ENCODE measurements at places on chromosomes 6 and 20.

DNA sequence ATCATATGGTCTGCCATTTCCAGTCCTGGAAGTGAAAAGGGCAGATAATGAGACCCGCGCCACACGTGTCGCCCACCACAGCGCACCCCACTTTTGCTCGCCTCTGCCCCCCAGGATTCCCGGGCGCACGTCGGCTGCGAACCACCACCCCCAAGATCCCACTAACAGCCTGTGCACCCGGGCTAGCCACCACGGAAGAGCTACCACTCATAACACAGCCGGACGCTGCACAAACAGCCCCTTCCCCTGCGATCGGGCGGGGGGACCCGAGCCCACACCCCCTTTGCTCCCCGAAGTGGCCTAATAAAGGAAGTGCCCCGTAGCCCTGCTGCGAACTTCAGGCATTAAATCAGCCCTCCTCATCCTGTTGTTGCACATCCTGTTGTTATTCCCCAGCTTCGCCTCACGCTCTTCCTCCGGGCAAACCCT is 506 bp downstream of the CITED2 start:
- DNase-seq, result no peak

DNA sequence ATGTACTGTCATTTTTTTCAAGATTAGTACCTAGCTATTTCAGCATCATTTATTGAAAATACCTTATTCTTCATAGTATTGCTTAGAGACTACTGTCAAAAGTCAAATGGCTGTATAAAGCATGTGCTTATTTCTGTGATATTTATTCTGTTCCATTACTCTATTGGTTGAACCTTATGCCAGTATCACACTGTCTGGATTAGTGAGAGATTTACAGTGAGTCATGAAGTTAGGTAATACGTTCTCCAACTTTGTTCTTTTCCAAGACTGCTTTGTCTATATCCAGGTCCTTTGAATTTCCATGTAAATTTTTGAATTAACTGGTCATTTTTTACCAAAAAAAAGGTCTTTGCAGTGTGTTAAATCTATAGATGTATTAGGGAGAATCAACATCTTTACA is 18.6 kb upstream of the RNF217 start:
- no peak for DNase-seq

DNA sequence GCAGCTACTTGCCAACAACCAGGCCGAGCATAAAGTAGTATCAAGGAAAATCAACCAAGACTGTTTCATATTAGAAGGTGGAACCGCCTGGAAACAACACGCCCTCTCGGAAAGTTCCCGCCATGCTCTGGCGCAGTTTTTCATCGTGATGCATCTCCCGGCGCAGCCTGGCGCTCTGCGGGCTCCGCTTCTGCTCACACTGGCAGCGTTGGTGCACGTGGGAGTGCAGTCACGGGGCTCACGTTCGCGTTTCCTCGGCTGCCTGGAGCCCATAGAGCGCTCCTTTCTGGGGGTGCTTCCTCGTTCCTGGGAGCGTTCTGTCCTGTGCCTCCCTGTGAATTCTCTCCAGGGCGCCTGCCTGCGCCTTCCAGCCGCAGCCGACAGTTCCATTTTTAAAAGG is 227.3 kb downstream of the TBXT start:
- no peak for DNase-seq

DNA sequence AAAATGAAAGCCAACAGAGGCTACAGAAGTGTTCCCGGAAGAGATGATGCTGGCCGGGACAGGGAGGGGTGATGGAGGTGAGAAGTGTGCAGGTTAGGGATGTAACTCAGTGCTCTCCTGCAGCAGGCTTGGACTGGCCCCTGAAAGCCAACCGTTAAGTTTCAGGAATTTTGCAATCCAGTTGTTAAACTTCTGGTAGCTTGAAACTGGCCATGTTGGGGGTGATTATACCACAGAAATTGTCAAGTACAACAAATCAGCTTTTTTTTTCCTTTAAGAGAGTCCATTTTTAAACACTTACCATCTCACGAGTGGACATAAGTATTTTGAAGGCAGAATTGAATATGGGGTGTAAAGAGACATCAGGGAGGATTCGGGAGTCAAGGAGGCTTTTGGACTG is 8.8 kb upstream of the SIRPB1 start:
- no peak for DNase-seq

GRCh38 chr20:9331707-9332435 is 182.5 kb upstream of the LAMP5 start:
- DNase-seq, result no peak

DNA sequence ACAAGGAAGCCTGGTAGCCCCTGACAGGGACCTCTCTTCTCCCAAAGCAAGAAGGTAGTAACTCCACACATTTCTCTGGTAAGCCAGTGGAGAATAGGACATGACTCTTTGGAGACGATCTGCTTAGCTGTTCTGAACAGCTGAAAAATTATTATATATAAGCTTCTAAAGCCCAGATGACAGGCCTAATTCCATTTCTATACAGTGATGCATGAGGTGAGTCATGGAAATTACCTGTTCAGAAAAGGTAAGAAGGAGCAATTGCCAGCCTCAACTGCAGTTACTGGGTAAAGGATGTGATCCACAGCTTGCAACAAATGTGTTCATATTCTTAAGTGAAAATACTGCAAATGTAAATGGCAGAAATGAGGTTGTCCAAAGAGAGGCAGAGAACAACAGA is 54.0 kb downstream of the PREP start:
- DNase-seq, result no peak

DNA sequence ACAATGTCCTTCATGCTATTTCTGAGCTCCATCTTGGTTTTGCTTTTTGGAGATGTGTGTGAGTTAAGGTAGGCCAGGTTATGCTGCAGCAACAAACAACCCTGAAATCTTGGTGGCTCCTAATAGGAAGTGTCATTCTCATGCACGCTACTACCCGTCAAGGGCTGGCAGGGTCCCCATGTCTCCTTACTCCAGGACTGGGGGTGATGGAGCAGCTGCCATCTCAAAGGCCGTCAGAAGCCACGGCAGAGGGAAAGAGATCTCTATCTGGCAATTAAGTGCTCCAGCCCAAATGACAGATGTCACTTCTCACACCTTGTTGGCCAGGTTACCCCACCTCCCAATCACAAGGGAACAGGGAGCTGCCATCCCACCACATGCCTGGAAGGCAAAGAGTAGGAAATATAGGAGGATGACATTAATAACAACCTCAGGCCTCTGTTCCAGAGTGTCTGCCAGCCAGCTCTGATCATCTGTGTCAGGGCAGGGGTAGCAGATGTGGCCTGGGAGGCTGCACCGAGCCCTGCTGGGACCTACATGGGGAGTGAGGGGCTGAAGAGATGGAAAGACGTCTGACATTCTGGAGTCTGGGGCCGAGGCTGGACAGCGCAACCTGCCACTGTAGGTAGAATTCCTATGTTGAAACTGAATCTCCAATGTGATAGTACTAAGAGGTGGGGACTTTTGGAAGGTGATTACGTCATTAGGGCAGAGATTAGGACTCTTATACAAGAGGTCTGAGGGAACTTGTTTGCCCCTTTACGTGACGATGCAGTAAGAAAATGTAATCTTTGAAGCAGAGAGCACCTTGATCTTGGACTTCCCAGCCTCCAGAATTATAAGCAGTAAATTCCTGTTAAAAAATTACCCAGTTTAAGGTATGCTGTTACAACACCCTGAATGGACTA is 4.8 kb upstream of the SDCBP2 start:
- no peak for DNase-seq

GRCh38 chr20:55052459-55052858 is 577.1 kb downstream of the DOK5 start:
- DNase-seq, result no peak

DNA sequence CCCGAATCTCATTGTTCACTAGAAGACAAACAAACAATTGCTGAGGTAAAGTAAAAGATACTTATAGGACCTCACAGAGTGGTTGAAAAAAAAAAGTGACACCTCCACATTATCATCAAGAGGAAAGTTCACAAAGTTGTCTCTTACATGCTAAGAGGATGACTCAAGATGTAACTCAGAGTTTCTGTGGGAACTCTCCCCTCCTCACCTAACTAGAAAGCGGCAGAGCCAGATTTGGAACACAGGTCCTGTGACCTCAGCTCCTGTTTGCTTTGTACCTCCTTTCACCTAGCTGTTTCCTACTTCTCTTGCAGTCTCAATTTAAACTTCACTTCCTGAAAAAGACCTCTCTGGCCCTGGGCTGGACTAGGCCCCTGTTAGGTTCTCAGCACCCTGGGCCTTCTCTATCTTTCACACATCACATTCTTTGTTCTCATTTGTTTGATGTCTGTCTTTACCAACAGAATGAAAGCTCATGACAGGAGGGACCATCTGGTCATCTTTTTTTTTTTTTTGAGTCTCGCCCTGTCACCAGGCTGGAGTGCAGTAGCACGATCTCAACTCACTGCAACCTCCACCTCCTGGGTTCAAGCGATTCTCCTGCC is 60.8 kb downstream of the CD24 start:
- DNase-seq, result no peak

- DNase-seq, result no peak
These were observed 5.9 kb downstream of the HCRTR2 start for GRCh38 chr6:55180258-55180657.

- DNase-seq, result no peak
These were observed 404.4 kb downstream of the UTRN start for GRCh38 chr6:144689503-144690040.

GRCh38 chr20:2794866-2795447 is 5.5 kb downstream of the CPXM1 start:
- DNase-seq, result no peak

- DNase-seq, result no peak
These were observed 61.9 kb upstream of the NRSN1 start for GRCh38 chr6:24064106-24064505.

- DNase-seq, result no peak
These were observed 70.1 kb downstream of the SLX4IP start for GRCh38 chr20:10504994-10505730.

DNA sequence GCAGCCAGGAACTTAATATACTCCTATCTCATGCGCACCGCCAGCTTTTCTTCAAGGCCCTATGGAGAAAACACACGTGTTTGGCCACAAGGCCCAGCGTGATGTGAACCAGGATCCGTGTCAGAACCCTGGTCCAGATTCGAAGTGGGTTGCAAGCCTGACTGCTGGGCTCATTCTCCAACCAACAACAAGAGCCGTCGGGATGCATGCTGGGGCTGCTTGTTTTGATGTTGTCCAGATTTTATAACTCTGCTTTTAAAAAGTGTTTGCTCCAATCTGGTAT is 463 bp upstream of the SLC22A2 start:
- DNase-seq, result no peak

DNA sequence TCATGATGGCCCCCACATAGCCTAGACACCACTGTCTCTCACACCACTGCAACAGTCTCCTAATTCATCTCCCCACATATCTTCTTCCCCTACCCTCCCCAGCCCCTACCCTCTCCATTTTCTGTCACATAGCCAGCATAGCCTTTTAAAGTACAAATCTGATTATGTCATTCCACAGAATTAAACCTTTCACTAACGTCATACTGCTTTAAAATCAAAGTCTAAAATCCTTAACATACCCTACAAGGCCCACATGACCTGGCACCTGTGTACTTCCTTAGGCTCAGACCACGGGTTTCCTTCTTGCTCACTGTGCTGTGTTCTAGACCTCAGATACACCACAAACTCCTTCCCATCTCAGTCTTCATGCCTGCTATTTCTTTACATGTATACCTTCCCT is 5.9 kb downstream of the OSTM1 start:
- DNase-seq, result peak; percentile 66

DNA sequence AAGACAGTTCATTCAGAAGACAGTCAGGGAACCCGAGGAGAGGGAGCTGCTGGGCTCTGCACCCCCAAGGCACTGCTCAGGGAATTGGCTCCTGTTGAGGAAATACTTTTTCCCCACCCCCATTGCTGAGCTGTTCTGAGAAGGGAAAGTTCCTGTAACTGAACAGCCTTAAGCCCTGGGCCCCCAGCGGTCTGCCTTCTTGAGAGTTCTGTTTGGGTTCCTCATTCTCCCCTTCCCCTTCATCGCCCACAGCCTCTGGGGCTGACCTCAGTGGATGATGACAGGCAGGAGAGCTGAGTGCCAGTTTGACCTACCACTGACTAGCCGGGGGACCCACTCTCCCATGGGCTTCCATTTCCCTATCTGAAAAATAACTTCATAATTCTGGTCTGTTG is 10.7 kb downstream of the HCK start:
- no peak for DNase-seq

DNA sequence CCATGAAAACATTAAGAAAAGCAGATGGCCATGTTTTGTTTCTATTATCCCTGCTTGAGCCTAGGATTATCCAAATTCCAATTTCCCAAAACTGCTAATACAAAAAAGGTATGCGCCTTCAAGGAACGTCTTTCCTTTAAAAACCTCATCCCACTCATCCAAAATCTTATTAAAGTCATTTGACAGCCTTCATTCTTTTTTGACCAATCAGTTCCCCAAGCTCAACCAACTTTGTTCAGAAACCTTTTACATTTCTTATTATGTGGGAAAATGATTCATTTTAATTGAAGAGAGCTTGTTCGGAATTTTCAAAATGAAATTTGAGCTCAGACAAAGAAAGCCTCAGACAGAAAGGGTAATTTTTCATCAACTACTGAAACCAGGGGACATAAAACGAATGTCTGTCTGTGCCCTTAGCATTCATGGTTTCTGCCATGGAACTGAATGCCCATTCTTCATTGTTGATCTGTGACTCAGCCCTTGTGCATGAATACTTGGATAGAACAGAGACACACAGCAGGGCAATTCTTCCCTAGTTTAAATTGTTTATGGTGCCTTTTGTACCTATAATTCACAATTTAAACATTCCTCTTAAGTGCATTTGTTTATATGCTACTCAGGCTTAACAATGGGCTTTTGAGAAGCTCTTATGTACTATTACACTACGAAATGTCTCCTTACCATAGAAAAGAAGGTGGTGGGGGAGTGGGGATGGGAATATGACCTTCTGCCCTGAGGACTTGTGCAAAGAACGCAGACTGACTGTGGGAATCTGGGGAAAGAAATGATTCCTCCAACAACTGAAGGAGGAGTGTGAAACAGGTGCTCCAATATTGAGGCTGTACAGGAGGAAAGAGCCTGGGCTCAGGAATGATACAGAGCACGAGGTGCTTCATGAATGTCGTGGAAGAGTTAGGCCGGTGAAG is 49.8 kb upstream of the ERVFRD-1 start:
- DNase-seq, result no peak

DNA sequence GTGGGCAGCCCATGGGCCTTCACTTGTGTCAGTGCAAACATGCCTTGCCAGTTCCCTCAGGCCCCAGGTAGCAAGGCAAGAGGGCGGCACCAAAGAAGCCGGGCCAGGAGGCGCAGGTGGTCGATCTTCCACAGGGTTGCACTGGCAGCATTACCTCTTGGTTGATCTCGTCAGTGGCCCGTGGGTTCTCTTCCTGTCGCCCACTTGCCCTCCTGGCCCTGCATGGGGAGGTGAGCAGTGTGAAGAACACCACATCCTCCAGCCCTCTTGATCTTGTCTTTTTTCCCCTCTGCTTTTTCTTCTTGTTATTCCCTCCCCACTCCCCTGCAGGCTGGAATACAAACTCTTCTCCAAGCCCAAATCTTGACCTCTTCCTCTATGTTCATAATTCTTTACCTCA is 3.0 kb upstream of the CST11 start:
- DNase-seq, result no peak

GRCh38 chr6:111367393-111368088 is 115.5 kb downstream of the REV3L start:
- no peak for DNase-seq

- DNase-seq, result no peak
These were observed 304.9 kb upstream of the RNF24 start for GRCh38 chr20:4320291-4320690.
